Activated CD4-positive, alpha-beta T cell treated with anti-CD3 and anti-CD28 coated beads, Interleukin-2, amount 50 U/mL, for 24 hours (primary cell): ENCODE measurements at places on chromosomes 13 and 19.

GRCh38 chr19:2428756-2429711 lies 1.6 kb upstream of the TIMM13 start:
- DNase-seq: no peak

GRCh38 chr13:109698779-109699178 lies 87.6 kb downstream of the IRS2 start:
- DNase-seq: no peak

GRCh38 chr13:45994752-45995151 lies 57.8 kb downstream of the ZC3H13 start:
- DNase-seq: no peak

DNA sequence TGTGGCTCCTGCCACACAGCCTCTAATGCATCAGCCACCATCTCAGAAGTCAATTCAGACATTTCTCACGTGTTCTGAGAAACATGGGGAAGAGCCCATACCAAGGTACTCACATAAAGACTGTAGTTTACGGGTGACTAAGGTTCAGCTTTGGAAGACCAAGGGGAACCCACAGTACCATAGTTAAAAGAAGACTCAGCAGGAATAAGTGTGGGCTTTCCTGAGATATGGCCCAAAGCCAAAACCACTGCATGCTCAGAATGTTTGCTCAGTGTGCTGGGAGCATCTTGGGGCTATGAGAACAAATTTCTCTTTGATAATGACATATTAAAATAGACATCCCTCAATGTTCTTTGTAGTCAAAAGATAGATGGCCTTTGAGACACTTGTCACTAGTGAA lies 283.8 kb downstream of the DCT start:
- no peak for DNase-seq

- no peak for DNase-seq
Measured at GRCh38 chr19:29014857-29015436, 198.0 kb downstream of the UQCRFS1 start.

DNA sequence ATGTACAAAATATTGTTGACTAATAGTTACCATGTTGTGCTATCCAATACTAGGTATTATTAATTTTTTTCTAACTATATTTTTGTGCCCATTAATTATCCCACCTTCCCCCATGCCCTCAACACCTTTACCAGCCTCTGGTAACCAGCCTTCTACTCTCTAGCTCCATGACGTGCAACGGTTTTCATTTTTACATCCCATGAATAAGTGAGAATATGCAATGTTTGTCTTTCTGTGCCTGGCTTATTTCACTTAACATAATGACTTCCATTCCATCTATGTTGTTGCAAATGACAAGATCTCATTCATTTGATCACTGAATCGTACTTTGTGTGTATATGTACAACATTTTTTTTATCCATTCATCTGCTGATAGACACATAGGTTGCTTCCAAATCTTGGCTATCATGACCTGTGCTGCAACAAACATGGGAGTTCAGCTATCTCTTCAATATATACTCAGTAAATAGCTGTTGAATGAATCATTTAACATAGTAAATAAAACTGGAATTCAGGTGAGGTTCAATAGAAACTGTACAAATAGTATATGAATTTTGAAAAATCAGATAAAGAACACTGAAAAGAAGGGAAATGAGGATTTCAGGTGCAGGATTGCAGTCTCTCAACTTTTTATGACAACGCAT lies 509.0 kb upstream of the MIR17HG start:
- no peak for DNase-seq

DNA sequence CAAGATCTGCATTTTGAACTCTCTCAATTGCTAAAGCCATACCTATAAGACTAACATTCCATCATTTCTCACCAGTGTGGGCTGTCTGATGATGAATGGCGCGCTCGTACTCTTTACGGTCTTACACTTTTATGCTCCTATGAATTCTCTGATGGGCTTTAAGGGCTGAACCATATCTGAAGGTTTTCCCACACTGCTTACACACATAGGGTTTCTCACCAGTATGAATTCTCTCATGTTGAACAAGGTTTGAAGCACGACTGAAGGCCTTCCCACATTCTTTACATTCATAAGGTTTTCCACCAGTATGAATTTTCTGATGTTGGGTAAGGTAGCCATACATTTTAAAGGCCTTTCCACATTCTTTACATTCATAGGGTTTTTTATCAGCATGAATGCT lies 18.8 kb upstream of the ZNF607 start:
- no peak for DNase-seq

- no peak for DNase-seq
Measured at GRCh38 chr19:28367146-28367545, 845.8 kb downstream of the UQCRFS1 start.
